ENCODE measurements at places on chromosomes 1 and 21.

- no peak for DNase-seq
These were observed 54.1 kb downstream of the LUZP1 start for GRCh38 chr1:23114424-23115079.

GRCh38 chr1:10325521-10325920, 73.3 kb upstream of the PGD start:
- DNase-seq: no peak

DNA sequence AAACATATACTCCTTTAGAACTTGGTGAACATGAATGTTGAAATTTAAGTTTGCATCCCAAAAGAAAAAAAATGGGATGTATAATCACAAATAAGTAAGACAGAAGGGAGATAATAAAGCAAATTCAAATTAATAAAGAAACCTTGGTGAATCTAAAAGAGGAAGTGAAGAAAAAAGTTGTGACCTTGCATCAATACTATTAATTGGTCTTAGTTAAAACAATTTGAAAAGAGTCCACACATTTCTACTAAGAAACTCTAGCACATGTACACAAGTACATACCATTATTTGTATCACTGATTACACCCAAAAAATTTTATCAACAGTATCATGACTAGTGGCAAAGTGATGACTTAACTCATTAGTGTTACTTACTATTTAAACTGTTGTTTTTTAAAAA, 80.4 kb upstream of the SCYL3 start:
- DNase-seq: no peak

GRCh38 chr1:232728507-232729263, 76.5 kb upstream of the MAP10 start:
- no peak for DNase-seq

GRCh38 chr1:42456754-42457089, 379 bp downstream of the PPCS start:
- DNase-seq: peak; percentile 55

- no peak for DNase-seq
These were observed 20.6 kb upstream of the SLC45A3 start for GRCh38 chr1:205700865-205701401.

DNA sequence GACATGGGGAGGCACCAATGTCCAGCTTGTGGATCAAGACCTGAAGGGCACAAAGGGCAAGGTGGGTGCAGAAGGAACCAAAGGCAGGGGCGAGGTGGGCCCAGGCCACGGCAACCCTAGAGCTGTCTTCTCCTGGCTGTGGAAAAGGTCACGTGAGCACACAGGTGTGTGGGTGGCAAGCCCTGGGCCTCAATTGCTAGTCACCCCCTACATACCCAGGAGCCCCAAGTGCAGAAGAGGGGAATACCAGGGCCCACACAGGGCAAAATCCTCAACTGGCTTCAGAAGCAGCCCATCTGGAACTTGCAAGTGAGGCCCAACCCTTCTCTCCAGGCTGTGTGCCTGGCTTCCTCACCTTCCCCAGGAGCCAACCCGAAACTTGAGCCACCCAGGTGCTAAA, 25.6 kb downstream of the ZBTB17 start:
- peak; percentile 45 for DNase-seq

DNA sequence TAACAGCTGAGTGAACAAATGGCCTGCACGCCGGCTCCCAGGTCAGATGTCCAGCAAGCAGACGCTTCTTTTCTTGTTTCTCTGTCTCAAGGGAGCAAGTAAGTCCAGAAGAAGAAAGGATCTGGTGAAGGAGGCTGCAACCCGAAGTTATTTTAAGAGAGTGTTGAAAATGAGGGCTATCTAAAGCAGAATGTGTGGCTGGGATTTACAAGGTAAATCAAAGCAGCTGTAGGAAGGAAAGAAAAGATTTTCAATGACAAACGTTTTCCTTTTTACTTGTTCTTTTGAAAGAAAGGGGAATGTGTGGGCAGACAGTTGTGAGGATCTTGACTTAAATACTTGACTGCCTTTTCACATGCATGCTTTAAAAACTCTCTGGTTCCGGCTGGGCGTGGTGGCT, 311.5 kb downstream of the KIF26B start:
- DNase-seq: no peak

- DNase-seq: no peak
These were observed 45.3 kb downstream of the PALMD start for GRCh38 chr1:99691175-99691574.

DNA sequence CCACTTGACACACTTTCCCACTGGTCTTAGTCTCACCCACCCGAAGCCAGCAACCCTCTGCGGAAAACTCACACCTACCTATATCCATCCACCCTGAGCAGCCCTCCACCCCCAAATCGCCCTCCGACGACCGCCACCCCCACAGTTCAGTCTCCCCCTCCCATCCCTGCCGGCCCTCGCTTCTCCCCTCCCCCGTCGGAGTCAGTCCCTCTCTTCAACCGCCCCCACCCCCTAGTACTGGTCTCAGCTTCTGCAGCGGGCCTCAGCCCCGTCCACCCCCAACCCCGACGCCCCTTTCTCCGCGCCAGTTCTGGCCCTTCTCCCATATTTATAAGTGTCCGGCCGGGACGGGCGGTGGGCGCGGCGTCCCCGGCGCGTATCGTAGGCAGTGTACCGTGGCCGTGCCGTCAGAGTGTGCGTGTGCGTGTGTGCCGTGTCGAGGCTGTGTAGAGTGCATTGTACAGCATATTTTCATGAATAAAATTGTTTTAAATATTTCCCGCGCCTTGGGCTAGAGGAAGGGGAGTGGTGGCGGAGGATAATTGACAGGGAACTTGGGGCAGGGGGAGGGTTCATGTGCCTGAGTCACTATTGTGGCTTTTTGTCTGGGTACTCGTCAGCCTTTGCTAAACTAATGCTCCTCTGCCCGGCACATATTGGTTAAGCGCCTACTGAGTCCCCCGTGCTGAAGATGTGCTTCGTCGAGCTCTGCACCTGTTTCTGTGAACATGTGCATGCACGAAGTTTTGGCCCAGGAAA, 22.0 kb downstream of the FOXO6 start:
- DNase-seq: no peak

DNA sequence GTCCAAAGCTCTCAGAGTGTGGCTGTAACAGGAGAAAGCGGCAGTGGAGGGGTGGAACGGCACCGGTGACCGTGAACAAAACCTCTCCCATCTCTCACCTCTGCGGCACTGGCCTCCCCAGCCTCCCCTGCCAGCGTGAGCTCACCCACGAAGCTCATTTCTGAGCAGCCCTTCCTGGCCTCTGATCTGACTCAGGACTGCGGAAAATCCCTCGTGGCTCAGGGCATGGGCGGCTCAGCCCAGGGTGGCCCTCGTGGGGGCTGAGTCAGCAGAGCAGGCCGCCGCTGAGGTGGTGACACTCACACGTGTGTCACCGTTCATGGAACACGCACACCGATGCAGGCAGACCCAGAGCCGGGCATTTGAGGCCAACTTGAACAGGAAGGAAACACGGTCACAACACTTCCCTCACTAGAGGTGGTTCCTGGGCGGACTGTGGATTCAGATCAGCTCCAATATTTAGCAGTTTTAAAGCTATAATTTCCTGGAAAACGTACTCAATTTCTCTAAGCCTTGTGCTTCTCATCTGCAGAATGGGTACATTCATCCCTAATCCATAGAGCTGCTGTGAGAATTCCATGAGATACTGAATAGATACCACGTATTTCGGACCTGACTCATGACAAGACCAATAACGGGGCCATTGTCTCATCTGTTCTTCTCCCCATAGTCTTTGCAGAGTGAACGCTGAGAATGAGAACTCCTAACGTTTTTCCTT, 115.0 kb upstream of the TMPRSS2 start:
- peak; percentile 38 for DNase-seq

DNA sequence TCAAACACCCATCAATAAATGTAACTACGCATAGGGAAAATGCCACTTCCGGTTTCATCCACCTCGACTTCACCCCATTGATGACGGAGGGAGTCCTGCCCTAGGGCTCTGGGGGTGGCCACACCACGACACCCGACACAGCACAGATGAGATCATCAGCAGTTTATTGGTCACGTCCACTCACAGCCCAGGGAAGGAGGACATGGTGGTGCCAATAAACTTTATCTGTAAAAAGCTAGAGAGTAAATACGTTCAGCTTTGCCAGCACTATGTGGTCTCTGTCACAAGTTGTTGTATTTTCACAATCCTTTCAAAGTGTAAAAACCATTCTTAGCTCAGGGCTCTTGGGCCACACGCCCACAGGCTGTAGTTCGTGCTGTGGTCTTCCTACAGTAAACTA, 16.3 kb downstream of the SETD4 start:
- no peak for DNase-seq

DNA sequence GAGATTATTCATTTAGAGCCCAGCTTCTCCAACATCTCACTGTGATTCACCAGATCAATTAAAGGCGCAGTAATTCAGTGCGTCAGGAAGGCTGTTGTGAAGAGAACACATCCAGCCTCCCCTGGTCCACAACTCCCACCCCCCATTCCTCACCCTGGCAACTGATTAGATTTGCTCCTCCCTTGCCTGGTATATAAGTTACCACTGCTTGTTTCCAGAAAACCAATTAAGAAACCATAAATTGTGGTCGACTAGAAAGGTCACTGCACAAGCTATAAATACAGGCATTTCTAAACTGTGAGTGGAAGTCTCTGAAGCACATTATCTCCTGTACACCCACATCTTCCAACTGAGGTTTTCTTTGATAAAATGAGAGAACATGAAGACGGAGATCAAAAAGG, 41.9 kb downstream of the FAM163A start:
- no peak for DNase-seq

- DNase-seq: no peak
These were observed 5.7 kb upstream of the FTCD start for GRCh38 chr21:46160907-46161632.

DNA sequence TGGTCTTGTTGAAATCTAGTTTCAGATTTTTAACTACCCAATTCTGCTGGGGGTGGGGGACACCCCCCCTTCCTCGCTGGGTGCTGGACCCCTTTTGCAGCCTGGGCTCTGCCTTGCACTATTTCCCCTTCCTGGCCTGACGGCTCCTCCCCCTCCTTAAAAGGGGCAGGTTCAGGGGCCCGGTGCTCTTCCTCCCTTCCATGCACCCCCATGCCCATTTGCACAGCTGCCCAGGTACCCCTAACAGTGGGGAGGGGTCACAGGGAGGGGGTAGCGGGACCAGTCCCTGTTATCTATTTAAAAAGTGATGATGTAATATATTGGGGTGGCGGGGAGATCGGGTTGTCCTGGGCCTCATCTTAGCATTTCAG, 15.3 kb downstream of the ZBTB7B start:
- no peak for DNase-seq

DNA sequence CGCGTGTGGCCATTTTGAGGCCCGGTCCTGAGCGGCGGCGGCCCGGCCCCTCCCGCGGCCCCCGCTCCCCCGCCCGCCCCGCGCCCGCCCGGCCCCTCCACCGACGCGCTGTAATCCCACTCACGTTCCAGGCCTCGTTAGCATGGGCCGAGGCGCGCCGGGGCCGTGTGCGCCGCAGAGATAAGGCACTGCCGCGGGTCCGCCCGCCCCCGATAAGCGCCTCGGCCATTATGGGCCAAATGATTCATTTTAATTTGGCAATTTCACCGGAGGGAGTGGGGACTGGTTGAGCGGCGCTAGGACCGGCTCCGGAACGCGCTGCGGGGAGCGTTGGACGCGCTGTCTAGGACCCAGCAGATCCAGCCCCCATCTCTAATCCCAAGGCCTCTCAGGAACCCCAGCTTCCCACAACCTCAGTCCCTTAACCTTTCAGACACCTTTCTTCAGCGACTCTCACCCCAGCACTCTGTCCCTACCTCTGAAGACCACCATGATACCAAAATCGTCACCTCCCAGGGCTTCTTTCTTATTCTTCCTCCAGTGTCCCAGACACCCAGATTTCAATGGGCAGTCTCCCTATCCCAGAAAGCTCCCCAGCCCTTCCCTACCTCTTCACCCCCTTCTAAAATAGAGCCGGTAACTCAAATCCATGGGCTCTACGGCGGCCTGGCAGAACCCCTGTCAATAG, at the start of gene TAL1:
Gene TAL1 (minus strand): TSS at position 39 of the 688 bp plus-strand sequence. CDS start 6,337 bp downstream, outside the sequence.
- no peak for DNase-seq

GRCh38 chr1:63023171-63023570, 239.2 kb downstream of the ATG4C start:
- DNase-seq: no peak

DNA sequence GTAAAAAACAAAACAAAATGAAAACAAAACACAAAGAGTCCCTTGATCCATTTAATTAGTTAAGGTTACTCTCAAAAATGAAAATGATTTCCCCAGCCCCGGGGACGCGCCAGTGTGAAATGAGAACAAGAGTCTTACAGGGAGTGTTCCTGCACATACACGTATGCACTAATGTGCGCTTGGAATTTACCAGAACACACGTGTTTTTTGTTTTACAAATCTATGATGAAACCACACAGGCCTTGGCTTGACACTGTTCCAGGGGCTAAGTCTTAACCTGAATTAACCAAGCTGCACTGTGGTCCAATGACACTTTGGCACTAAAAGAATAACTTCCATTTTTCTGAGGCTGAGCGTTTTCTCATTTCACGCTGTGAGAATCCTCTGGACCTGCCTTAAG, 63.7 kb downstream of the SLC45A1 start:
- no peak for DNase-seq

DNA sequence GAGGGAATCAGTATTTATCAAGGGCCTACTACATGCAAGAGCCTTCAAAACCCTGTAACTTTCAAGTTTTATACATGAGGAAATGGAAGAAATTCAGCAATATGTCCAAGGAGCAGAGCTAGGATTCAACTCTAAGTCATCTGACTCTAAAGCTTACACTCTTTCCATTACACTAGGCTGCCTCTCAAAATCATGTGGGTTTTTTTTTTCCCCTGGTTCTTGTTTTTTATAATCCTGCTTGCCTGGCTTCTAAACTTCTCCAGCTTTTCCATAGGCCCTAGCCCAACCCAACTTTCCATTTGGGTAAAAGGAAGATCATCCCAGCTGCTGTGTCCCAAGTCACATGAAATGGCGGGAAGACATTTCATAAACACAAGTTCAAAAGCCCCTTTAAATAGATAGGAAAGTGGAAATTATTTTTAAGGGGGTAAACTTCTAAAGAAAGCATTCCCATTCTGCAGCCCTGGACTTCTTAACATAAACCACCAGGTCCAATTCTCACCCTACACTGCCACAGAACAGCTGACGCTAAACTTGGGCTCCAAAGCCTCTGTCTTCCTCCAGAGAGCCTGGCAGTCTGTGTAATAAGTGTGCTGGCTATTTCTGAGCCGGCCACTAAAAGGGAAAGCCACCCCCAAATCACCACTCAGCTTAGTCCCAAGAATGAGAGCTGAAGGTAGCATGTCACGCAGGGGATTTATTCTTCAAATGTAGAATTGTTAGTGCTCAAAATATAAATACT, 46.9 kb downstream of the ITPKB start:
- no peak for DNase-seq

GRCh38 chr1:116179419-116179818, 68.2 kb downstream of the MAB21L3 start:
- DNase-seq: no peak

DNA sequence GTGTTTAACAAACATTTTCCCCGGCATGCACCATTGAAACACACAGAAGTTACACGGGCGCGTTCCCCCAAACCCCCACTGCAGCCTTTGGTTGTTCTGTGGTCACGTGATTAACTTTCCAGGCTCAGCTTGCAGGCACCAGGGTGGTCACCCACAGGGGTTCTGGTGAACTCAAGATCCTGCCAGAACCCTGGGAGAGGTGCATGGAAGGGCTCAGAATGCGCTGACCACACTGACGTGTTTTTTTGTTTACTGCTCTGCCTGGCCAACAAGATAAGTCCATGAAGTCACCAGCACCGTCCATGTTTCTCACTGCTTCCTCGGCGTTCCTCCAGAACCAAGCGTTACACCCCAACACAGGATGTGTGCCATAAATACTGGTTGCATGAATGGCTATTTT, 229.5 kb upstream of the VAMP3 start:
- DNase-seq: no peak
